ENCODE measurements at places on chromosomes 7 and 10. TPM values are rescaled to one million over a fixed set of nuclear protein-coding genes. Genes with fewer than 3 reads are reported as not detected.

- no peak for DNase-seq
- H3K4me3 ChIP-seq: no peak overlapping the region
- H3K27me3 ChIP-seq: no peaks in the 10 kb centered on the region
- no peaks in the 10 kb centered on the region for H3K36me3 ChIP-seq
These were observed 103.1 kb downstream of the IMMP2L start for GRCh38 chr7:111459065-111459756.

DNA sequence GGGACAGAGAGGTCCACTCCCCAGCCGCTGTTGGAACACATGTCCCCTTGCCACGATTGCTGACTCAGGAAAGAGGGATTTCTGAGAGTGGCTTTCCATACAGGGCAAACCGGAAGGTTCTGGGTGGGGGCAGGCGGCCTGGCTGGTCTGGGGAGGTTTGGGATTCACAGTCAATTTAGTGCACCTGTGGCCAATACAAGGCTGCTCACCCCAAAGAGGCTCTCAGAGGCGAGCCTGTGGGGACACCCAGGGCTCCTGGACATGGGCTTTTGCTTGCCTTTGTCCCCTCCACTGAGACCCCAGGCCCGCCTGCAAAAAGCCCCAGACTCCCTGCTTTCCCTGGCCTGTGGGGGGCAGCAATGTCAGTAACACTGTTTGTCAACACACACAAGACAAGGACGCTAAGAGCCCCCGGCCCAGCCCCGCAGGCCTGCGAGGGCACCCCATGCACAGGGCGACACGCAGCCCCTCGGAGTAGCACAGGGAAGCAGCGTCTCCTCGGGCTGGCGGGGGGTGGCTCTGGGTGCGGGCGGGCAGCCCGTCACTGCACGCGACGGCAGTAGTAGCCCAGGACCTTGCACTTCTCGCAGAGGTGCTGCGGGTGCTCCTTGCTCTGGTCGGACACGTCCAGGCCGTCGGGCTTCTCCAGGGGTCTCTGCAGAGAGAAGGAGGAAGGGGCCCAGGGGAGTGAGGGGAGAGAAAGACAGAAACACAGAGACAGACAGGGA lies 38.7 kb downstream of the PPIF start:
- no peaks in the 10 kb centered on the region for H3K36me3 ChIP-seq
- no peaks in the 10 kb centered on the region for H3K4me1 ChIP-seq
- no peak overlapping the region for H3K4me3 ChIP-seq
- no peak for DNase-seq
- H3K27ac ChIP-seq: no peak overlapping the region

DNA sequence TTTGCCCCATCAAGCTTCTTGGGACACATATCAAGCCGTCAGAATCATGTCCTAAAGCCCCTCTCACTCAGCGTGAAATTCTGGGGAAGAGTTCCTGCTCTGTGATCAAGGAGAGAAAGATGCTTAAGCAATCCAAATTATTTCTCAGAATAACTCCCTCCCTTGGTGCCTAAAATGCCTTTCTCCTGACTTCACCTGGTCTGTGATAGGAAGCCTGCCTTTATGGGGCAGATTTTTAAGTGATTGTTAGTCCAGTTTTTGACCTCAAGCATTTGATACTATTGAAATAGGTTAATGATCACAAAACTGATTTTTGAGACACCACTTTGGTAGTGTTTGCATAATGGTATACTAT lies 76.4 kb upstream of the MAGI2 start:
- H3K27ac ChIP-seq: peak overlapping the region; percentile 17
- no peak overlapping the region for H3K4me3 ChIP-seq
- H3K36me3 ChIP-seq: no peaks in the 10 kb centered on the region
- DNase-seq: no peak
- H3K27me3 ChIP-seq: no peaks in the 10 kb centered on the region

Gene HOXA3
- 22.6 TPM for total RNA-seq

DNA sequence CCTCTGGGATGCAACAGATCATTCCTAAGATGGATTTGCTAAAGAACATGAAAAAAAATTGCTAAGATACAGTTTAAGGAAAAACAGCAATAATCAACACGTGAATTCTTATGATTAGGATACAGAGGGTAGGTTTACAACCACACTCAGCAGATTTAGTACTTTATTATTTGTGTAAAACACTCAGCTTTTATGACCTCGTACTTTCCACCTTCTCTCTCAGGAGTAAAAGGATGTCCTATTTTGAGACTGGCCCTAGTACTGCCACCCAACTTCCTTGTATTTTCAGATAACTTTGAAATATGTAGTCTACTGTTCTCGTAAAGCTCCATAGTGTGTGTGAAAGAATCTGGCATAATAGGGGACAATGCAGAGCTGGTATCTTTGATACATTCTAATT lies 186.1 kb downstream of the ARL4A start:
- DNase-seq: no peak
- no peaks in the 10 kb centered on the region for H3K27me3 ChIP-seq
- no peaks in the 10 kb centered on the region for H3K36me3 ChIP-seq
- no peak overlapping the region for H3K27ac ChIP-seq
- H3K4me1 ChIP-seq: no peaks in the 10 kb centered on the region

All from Caco-2 (cell line).